NCI-H1436 treated with DMSO at 0.1 percent for 48 hours (cell line): ENCODE measurements at places on chromosomes 12 and 14.

GRCh38 chr12:11174022-11174421 is 3.0 kb downstream of the SMIM10L1 start:
- no peak for DNase-seq

GRCh38 chr12:121345151-121345815 is 6.9 kb downstream of the ANAPC5 start:
- DNase-seq = no peak

DNA sequence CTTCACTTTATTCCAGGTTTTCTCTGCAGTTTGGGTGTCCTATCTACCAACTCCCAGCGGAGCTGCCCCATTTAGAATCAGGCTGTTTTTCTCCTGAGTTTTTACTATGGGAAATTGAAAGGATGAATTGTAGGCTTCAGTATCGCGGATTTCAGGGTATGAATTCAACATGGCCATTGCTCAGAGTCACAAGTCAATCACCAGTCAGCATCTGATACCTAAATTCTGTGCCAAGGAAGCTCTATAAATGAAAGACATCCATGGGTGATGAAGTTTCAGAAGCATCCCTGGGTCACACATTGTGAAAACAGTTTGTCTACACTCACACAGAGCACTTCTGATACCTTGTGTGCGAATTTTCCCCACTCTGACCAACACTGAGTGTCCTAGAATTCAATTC is 35.8 kb upstream of the YY1 start:
- no peak for DNase-seq

DNA sequence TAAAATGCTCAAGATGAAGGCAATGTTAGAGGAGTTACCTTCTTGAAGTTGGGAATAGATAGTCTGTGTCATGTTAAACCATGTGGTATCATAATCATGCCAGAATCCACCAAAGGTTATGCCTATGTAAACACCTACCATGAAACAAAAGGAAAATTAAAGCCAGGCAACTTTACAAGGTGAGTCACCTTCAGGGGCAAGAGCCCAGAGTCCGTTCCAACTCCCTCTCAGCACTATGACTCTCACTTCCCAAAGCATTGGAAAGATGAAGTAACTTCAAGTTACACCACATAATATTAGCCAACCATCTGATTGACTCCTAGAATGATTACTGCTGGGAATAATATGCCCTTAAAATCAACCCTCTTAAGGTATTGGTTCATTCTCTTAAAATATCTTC is 38.5 kb downstream of the CATSPERB start:
- DNase-seq = no peak

DNA sequence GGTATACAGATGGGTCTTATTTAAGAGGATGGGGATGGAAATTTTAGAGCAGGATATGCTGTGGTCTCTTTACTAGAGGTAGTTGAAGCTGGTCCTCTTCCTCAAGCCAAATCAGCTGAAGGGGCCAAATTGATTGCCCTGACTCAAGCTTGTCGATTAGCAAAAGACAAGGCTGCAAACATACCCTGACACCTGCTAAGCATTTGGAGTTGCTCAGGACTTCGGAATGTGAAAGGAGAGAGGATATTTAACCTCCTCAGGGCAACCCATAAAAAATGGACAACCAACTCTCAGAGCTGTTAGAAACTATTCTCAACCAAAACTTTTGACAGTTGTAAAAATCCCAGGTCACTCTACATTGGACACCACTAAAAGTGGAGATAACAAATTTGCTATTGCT is 15.6 kb downstream of the PTGDR start:
- DNase-seq = no peak

GRCh38 chr14:82084813-82085212 is 551.2 kb upstream of the SEL1L start:
- DNase-seq = no peak

DNA sequence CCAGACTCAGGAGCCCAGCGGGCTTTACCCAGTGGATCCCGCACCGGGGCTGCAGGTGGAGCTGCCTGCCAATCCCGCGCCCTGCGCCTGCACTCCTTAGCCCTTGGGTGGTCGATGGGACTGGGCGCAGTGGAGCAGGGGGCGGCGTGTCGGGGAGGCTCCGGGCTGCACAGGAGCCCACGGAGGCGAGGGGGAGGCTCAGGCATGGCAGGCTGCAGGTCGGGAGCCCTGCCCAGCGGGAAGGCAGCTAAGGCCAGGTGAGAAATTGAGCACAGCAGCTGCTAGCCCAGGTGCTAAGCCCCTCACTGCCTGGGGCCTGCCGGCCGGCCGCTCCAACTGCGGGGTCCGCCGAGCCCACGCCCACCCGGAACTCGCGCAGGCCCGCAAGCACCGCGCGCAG is 50.1 kb downstream of the RMST start:
- DNase-seq = no peak

DNA sequence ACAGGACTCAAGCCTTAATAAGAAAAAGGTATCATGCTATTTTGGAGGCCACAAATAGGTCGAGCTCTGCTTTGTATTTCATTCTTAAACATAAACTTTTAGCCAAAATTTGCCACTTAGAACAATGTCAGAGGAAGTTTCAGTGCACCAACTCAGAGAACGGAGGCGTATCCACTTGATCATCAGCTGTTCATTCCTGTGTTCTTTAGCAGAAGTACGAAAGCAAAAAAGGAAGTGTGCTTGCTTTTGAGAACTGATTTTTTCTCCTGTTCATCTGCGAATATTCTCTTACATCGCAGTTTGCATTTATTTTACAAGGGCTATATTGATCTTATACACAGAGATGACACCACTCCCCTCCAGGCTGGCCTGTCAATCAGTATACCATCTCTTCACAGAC is 188.6 kb upstream of the SOX5 start:
- DNase-seq = no peak

DNA sequence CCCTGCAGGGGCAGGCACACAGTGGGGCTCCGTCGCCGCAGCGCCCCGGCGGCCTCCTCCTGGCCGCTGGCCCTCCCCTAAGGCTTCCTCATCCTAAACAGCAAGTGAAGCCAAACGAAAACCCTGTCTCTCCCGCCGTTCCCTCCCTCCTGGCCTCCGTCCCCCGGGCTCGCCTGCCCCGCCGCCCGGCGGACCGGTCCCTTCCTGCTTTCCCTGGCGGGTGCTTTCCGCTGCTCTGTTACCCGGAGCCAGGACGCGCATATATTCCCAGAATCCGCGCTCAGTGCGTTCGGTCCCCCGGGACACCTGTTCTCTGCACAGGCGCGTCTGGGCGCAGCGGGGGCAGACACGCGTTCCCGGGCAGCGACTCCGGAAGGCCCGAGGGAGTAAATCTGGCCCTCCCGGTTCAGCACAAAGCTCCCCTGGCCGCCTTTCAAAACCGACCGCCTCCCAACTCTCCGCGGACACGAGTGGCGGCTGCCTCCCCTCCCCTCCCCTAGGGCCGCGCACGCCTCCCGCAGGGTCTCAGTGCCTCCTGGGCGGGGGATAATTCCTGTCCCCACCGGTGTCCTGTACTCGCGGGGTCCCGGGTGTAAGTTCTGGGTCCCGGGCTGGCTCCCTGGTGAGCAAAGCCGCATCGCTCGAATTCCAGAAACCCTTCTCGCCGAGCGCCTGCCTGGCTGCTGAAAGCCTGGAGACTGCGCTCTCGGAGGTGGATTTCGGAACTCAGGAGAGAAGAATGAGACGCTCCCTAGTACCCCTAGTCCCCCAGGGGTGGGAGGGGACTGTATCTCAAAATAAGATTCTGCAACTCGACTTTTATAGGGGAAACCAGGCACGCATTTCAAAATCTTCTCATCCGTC is 21.4 kb upstream of the CEP170B start:
- no peak for DNase-seq

DNA sequence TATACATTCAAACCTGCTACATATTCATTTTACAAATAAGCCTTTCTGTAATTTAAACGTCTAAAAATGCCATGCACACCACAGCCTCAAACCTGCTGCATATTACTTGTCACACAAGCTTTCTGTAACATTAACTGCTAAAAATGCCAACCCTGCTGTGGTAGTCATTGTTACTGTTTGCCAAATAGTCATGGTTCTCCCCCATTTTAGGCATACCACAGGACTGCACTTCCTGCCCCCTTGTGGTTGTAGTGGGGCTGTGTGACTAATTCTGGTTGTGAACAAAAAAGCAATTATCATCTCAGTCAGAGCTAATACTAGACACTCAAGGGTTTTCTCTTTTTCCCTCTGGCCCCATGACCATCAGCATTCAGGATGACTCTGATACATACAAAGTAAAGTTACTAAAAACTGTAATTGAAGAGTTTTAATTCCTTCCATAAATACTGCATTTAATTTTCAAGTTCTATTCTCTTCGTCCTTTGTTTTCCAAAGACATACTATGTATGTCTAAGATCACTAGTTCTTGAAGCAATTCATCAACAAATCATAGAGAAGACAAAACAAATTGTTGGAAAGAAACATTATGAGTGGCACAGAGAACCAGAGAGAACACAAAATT is 5.7 kb upstream of the SLC35F4 start:
- no peak for DNase-seq

DNA sequence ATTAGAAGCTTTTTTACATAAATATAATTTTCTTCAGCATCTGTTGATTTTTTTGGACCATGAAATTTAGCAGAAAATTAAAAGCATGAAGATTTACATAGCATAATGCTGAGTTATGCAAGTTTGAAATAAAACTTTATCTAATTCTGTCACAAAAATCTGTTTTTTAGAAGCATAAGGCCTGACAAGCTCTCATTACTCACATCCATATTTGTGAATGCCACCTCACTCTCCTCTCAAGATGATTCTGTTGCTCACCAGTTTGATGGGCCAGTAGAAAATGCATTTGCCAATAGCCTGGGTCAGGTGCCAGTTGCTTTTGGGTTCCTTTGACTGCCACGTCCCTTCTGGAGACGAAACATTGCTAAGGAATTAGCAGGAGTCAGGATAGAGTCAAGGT is 181.5 kb upstream of the ATP2B1 start:
- no peak for DNase-seq

DNA sequence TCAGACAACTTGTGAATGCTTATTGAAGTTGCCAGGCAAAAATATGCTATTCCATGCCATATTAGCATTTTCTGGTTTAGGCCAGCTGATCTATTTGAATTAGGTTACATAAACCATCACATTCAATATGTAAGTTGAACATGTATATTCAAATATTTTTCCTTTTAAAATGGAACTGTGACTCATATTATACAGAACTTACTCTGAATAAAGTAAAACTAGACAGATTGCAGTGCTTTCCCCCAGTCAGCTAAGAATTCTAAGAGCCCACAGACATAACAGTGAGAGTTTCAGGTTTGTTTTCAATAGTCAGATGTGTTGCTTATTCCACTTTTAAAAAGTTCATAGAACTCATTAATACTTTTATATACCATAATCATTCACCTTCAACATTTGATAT is 119.8 kb downstream of the MGST1 start:
- no peak for DNase-seq

GRCh38 chr14:70858641-70859040 is 48.6 kb upstream of the PCNX1 start:
- no peak for DNase-seq

DNA sequence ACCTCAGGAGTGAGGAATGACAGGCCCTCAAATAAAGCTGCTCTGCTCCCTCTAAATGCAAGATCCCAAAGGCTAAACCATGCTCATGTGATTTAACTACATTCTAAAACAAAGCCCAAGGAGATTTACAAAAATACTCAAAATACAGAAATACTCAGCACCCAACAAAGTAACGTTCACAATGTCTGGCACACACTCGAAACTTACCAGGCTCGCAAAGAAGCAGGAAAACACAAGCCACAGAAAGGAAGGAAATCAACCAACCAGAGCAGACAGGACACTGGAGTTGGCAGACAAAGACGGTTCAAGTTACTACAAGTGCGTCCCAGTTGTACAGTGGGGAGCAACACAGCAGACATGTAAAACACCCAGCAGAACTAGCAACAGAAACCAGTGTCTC is 33.4 kb downstream of the STX2 start:
- DNase-seq = no peak

- DNase-seq = no peak
Measured at GRCh38 chr14:99735189-99736135, 51.4 kb downstream of the CYP46A1 start.

GRCh38 chr14:93328546-93328945 is 4.3 kb downstream of the BTBD7 start:
- no peak for DNase-seq

GRCh38 chr12:50647479-50647878 is 116.4 kb upstream of the ATF1 start:
- DNase-seq = no peak

DNA sequence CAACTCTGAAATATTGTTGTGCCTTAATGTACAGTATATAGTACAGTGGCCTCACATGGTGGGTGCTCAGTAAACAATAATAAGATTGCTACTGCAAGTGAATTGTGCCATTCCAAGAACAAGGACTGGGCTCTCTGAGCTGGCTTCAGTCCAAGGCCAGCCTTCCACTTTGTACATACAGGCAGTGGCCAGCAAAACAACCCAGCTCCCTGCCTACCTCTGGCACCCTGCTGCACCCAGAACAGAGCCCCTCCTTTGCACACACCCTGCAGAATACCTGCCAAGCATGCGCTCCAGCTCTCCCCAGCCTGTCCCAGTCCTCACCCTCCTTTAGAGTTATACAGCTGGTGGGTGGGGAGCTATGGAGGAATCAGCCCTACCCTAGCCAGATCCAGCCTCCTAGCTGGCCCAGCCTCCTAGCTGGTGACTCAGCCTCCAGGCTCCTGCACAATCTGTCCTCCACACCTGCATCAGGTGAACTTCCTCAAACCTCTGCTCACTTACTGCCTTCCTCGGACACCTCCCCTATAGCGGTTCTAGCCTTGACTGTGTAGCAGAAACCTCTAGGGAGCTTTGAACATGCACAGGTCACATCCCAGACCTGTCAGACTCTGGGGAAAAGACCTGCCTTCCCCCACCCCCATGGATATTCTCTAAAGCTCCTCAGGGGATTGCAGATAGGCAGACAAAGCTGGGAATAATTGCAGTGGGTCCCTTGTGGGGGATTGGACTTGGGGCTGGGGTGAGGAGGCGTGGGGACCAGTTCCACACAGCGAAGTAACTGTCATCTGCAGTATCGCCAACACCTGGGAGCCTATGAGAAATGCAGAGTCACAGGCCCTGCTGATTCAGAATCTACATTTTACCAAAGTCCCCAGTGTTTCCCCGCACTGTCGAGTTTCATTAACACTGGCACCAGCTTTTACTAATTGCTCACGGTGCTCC is 17.9 kb downstream of the ZDHHC22 start:
- no peak for DNase-seq

- DNase-seq = no peak
Measured at GRCh38 chr12:74890237-74890599, 319.4 kb downstream of the KCNC2 start.

DNA sequence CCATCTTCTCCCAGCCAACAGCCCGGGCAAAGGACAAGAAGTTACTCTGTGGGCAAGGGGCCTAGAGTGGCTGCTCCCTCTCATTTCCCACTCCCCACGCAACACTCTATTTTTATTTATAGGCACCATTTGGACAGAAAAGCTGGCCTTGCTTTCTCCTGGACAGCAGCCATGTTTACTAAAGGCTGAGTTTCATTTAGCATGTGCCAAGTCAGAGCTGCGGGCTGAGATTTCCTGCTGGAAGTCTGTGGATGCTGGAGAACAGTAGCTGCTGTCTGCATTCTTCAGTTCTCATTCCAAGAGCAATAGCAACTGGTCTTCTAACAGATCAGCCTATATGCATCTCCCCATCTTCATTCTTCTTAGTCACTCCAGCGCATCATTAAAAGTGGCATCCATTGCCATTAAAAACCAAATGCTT is 8.3 kb downstream of the COL2A1 start:
- DNase-seq = no peak
